Right renal cortex interstitium (tissue), 3 donors: ENCODE measurements at places on chromosomes 7 and 10.

DNA sequence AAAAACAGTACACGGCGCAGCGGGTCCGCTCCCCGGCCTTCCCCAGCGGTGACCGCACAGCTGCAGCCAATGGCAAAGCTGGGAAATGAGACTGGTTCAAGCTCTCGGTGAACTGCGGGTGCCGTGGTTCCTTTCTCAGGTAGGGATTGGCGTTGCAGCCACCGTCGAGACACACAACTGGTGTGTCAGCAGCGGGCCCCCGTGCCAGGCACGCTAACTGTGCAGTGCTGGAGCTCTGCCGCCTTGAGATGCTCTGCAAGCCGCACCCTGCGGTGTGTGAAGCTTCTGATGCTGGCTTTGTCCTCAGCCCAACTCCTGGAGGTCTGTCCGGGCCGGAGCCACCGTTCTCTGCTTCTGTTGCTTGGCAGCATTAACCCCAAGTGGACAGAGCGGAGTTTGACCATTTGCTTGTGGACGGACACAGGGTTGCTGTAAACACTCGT is 20.6 kb upstream of the NKX6-2 start:
- no peak for DNase-seq

GRCh38 chr10:59967079-59967478 is 60.7 kb upstream of the CCDC6 start:
- DNase-seq: no peak

DNA sequence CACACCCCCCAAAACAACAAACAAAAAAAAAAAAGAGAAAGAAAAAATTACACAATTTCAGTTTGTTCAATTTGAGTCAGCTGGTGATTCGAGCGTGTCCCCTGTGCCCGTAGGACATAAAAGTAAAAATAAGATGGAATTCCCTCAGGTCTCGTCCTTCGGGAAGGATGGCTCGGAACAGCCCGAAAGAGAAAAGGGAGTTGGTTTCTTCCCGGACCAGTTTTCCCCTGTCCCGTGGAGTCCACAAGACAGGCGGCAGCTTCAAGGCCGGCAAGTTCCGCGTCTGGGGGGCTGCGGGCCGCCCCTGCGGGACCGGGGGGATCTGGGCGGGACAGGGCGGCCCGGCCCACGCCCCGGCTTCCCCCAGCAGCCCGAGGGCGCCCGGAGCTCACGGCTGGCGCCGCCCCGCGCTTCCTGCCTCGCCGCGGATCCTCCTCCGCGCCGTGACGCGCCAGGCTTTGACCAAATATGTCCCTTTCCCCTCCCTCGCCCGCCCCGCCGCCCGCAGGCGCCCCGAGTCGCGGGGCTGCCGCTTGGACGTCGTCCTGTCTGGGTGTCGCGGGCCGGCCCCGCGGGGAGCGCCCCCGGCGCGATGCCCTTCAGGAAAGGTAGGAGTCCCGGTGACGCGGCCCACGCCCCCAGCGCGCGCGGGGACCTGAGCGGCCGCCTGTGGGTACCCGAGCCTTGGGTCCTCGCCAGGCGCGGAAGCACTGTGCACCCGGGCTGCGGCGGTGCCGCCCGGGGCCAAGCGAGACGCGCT is 55.8 kb downstream of the RBM17 start:
- no peak for DNase-seq

DNA sequence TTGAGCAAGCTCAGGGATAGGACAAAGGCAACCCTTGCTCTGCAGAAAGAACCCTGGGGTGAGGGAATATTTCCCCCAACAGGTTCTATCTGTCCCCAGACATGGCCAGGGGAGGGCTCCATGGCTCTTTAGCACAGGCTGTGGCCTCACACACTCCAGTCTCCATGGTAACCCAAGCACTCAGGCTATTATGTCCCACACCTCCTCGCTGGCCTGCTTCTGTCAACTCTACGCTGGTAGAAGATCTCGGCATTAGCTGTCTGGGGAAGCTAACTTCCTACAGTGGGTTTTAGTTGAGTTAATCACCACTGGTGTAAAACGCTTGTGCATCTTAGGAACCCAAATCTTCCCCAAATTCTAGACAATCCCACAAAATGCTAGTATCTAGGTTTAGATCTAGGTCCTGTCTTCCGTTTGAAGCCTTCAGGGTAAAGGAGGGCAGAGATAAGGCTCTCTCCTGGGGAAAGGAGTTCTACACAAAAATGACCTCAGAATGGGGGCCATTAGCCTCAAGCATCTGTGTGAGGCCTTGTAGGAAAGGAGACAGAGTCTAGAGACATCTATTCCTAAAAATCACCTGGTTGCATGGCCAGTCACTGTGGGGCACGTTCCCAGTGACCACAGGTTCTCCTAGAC is 36.7 kb upstream of the SLIT1 start:
- DNase-seq: no peak
